ENCODE measurements at places on chromosomes 16 and 17.
A peak's percentile ranks its signal among the peaks of the same experiment; 100 is the strongest.

DNA sequence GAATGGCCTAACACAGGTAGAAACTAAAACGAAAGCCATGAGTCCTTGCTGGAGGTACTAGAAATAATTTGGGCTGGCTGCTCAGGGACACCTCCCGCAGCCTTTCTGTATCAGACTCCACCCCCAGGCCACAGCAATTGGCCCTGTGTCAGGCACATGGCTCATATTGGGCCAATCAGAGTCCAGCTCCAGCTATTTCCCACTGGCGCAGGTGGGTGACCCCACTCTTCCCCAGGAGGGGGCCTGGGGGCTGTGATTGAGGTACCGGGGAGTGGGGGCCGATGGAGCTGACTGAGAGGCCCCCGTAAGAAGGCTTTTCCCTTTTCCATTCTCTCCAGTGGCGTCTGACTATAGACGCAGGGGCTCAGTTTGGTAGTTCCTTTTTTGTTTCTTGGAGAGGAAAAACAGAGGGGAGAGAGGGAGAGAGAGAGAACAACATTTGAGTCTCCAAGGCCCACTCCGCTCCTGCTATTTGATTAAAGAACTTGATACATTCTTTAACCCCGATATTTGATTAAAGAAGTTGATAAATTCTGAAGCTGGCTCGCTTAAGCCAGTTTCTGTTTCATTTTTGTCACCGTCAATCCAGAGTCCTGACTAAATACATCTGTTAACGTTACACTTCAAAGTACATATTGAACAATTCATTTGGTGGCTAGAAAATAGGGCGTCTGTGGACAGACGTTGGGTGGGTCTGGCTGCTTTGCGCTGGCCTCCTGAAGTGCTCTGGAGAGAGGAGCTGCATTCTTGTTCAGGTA lies 26.3 kb downstream of the FOXL1 start:
- peak overlapping the region; percentile 63 for H3K27ac ChIP-seq
- peaks cover 16% of the 10 kb centered on the region for H3K27me3 ChIP-seq
- no peaks in the 10 kb centered on the region for H3K36me3 ChIP-seq
- peak overlapping the region; percentile 78 for H3K4me3 ChIP-seq
- peak; percentile 51 for DNase-seq

GRCh38 chr16:68275611-68276191 lies 11.4 kb downstream of the SLC7A6 start:
- H3K27me3 ChIP-seq: no peaks in the 10 kb centered on the region
- no peak for DNase-seq
- peak overlapping the region; percentile 67 for H3K4me3 ChIP-seq
- H3K27ac ChIP-seq: peak overlapping the region; percentile 86
- H3K36me3 ChIP-seq: peaks cover 41% of the 10 kb centered on the region

DNA sequence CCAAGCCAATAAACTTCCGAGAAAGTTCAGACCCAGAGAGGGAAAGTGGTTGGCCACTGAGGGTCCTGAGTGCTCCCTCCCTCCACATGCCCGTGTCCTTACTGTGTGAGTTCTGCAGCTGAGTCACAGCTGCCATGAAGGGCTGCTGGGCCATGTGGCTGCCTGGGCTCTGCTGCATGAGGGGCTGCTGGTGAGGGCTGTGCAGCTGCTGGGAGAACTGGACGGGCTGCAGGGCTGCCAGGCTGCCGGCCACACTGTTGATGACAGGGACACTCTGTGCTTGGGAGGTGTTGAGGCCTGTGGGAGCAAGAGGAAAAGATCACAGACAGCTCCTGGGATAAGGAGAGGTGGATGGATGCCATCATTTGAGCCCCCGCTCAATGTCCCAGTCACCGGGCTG lies 44.0 kb downstream of the HNF1B start:
- no peaks in the 10 kb centered on the region for H3K36me3 ChIP-seq
- H3K27me3 ChIP-seq: peaks cover 14% of the 10 kb centered on the region
- H3K27ac ChIP-seq: no peak overlapping the region
- H3K4me1 ChIP-seq: peaks cover 12% of the 10 kb centered on the region

- peaks cover 98% of the 10 kb centered on the region for H3K27me3 ChIP-seq
- peaks cover 2% of the 10 kb centered on the region for H3K36me3 ChIP-seq
- H3K4me1 ChIP-seq: peaks cover 34% of the 10 kb centered on the region
- peak within 1 kb of the TSS; percentile 56 for H3K27ac ChIP-seq
- peak within 1 kb of the TSS; percentile 61 for H3K4me3 ChIP-seq
These were observed at the start of gene PRAC2 for GRCh38 chr17:48722915-48723422. TSS of gene PRAC2 (plus strand) at chr17:48723185. CDS start at chr17:48724411, 1,226 bp downstream.

DNA sequence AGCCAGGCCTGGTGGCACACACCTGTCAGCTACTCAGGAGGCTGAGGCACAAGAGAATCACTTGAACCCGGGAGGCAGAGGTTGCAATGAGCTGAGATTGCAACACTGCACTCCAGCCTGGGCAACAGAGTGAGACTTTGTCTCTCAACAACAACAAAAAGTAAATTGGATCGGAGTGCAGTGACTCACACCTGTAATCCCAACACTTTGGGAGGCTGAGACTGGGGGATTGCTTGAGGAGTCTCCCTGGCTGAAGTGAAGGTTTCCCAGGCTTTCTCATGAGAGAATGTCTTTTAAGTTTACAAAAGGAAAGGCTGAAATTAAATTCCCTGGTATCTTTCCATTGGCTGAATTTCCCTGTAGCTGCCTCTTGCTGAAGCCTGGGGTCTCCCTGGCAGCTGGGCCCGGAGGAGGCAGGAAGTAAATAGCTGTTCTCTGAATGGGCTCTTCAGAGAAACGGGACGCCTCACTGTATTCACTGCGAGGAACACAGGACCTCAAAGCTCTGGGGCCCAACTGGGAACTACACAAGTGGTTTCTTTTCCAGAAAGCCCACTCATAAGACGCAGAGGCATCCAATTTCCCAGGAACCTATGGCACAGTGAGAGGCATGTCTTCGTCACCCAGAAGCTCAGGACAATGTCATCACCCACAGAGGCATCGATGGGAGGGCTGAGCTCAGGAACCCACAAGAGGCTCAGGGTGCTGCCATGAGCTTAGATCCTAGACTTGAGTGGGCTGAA lies 77.4 kb upstream of the SMURF2 start:
- H3K4me1 ChIP-seq: peaks cover 23% of the 10 kb centered on the region
- H3K36me3 ChIP-seq: no peaks in the 10 kb centered on the region
- no peak overlapping the region for H3K4me3 ChIP-seq
- DNase-seq: no peak
- H3K27ac ChIP-seq: peak overlapping the region; percentile 65
- no peaks in the 10 kb centered on the region for H3K27me3 ChIP-seq

DNA sequence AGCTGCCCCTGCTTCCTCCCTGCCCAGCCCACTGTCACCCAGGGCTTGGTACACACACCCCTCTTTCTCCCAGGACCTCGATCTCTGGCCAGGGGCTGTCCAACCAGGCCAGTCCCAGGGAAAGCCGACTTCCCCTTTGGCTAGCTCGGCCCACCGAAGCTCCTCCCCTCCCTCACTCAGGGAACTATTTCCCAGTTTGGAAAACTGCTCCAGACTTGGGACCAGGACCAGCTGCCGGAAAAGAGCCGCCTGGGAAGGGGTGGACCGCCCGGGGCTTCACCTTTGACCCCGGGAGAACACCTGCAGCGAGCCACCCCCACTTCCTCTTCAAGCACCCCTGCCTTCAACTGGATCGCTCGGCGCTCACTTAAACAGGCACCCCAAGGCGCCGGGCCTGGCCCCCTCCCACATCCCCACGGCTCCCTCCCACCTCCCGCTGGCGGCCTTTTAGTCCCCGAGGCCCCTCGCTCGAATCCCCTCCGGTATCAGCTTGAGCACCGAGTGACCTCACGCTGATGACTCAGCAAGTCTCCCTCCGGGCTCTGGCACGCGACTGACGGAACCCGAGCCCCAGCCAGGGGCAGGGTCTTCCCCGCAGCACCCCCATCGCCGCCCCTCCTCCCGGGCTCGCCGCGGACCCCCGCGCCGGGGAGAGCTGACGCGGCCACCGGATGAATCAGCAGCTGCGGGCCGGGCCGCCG lies 934 bp downstream of the MAFG start:
- H3K27ac ChIP-seq: peak overlapping the region; percentile 88
- no peaks in the 10 kb centered on the region for H3K36me3 ChIP-seq
- peaks cover 15% of the 10 kb centered on the region for H3K4me1 ChIP-seq
- H3K27me3 ChIP-seq: no peaks in the 10 kb centered on the region

GRCh38 chr16:79186196-79186595 lies 414.3 kb downstream of the MAF start:
- no peak for DNase-seq
- no peaks in the 10 kb centered on the region for H3K36me3 ChIP-seq
- peaks cover 8% of the 10 kb centered on the region for H3K4me1 ChIP-seq
- no peak overlapping the region for H3K27ac ChIP-seq
- peaks cover 5% of the 10 kb centered on the region for H3K27me3 ChIP-seq

- H3K27ac ChIP-seq: no peak overlapping the region
- no peaks in the 10 kb centered on the region for H3K36me3 ChIP-seq
- H3K4me3 ChIP-seq: no peak overlapping the region
These were observed 3.9 kb upstream of the COL1A1 start for GRCh38 chr17:50205111-50205962.

- DNase-seq: no peak
- H3K4me3 ChIP-seq: no peak overlapping the region
- no peaks in the 10 kb centered on the region for H3K4me1 ChIP-seq
- no peaks in the 10 kb centered on the region for H3K36me3 ChIP-seq
- H3K27ac ChIP-seq: no peak overlapping the region
- peaks cover 7% of the 10 kb centered on the region for H3K27me3 ChIP-seq
These were observed 46.8 kb downstream of the ZDHHC7 start for GRCh38 chr16:84964386-84965128.

DNA sequence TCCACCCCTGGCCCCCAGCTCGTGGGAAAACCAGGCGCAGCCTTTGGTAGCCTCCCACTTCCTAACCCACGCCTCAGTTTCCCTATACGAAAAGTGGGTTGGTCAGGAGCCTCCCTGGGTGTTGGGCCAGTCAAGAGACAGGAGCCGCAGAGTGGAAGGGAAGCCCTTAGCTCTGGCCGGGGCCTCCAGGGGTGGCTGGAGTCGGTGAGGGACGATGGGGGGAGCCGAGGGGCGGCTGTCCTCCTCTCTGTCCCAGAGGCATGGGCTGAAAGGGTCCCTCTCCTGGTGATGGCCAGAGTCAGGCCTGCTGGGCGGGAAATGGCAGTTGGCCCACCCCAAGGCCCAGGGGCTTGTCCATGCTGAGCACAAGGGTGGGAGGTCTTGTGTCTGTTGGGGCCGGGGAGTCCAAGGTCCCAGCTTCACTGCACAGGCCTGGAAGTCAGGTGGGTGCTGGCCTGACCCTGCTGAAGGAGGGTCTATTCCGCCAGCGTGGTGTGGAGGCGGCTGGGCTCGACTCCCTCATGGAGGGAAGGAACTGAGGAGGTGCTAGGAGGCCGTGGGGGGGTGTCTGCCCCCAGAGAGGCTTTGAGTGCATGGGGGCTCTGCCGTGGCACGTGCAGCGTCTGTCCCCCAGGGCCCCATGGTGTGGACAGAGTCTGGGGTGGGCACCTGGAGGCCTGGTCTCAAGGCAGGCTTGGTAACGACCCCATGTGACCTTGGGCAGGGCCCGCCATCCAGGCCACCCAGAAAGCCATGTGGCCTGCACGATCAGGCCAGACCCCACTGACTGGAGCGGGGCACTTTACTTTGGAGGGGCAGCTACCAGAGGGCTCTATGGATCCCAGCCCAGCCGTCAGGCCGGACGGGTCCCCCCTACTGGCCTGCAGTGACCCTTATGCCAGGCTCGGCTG lies 1.1 kb downstream of the SLC16A3 start:
- no peaks in the 10 kb centered on the region for H3K27me3 ChIP-seq
- peaks cover 3% of the 10 kb centered on the region for H3K36me3 ChIP-seq
- peak overlapping the region; percentile 97 for H3K4me3 ChIP-seq
- H3K27ac ChIP-seq: peak overlapping the region; percentile 88

GRCh38 chr17:82376042-82376730 lies 4.6 kb downstream of the UTS2R start:
- no peak overlapping the region for H3K27ac ChIP-seq
- DNase-seq: no peak
- peaks cover 1% of the 10 kb centered on the region for H3K4me1 ChIP-seq
- no peak overlapping the region for H3K4me3 ChIP-seq

- no peak overlapping the region for H3K27ac ChIP-seq
- no peak overlapping the region for H3K4me3 ChIP-seq
- DNase-seq: no peak
- peaks cover 6% of the 10 kb centered on the region for H3K4me1 ChIP-seq
These were observed 15.7 kb downstream of the TMIGD1 start for GRCh38 chr17:30318155-30318554.

GRCh38 chr16:58563775-58564174 lies 48.5 kb downstream of the SETD6 start:
- H3K4me1 ChIP-seq: peaks cover 2% of the 10 kb centered on the region
- H3K27me3 ChIP-seq: no peaks in the 10 kb centered on the region
- peaks cover 27% of the 10 kb centered on the region for H3K36me3 ChIP-seq
- H3K4me3 ChIP-seq: no peak overlapping the region
- no peak for DNase-seq

DNA sequence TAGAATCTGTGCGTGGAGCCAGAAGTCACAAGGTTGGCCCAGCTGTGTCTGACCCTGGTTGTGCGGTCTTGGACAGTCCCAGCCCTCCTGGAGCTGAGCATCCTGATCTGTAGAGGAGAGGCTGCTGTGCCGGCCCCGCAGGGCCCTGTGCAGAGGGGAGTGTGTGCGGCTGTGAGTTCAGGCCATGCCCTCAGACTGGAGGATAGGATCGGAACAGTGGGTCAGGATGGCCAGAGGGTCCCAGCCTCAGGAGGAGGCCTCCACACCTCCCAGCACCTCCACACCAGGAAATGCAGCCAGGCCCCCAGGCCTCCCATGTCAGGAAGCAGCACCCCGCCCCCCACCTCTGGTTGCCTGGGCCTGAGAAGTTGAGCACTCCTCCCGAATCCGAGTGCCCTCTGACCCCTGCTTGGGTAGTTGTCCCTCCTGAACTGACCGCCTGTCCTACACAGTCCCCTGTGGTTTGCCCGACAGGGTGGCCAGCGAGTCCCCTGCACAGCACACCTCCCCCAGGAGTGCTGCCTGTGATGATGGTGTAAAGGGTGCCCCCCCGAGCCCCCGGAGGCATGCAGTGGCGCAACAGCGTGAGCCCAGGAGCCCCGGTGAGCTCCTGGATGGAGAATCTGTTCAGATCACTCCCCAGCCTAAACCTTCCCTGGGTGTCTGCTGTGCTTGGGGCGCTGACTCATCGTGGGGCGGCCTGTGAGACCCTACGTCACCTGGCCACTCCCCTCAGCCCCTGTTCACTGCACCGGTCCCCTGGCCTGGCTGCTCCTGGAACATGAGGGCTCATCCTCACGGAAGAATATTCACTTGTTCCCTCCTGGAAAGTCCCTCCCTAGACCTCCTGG lies 285.2 kb downstream of the SEC14L1 start:
- peak overlapping the region; percentile 74 for H3K27ac ChIP-seq
- DNase-seq: no peak
- peaks cover 4% of the 10 kb centered on the region for H3K36me3 ChIP-seq
- H3K27me3 ChIP-seq: no peaks in the 10 kb centered on the region
- H3K4me1 ChIP-seq: peaks cover 55% of the 10 kb centered on the region
- peak overlapping the region; percentile 62 for H3K4me3 ChIP-seq

- H3K27me3 ChIP-seq: peaks cover 2% of the 10 kb centered on the region
- H3K36me3 ChIP-seq: no peaks in the 10 kb centered on the region
- no peaks in the 10 kb centered on the region for H3K4me1 ChIP-seq
- no peak overlapping the region for H3K27ac ChIP-seq
- no peak overlapping the region for H3K4me3 ChIP-seq
- peak; percentile 13 for DNase-seq
These were observed 50.7 kb upstream of the DOC2B start for GRCh38 chr17:231966-232807.

- no peak overlapping the region for H3K4me3 ChIP-seq
- H3K36me3 ChIP-seq: no peaks in the 10 kb centered on the region
- H3K4me1 ChIP-seq: no peaks in the 10 kb centered on the region
- DNase-seq: no peak
- peaks cover 4% of the 10 kb centered on the region for H3K27me3 ChIP-seq
These were observed 37.7 kb upstream of the MYH10 start for GRCh38 chr17:8668176-8668740.

Data from activated naive CD8-positive, alpha-beta T cell treated with anti-CD3 and anti-CD28 coated beads, Interleukin-2, amount 10 ng/mL, durations not matched to agents 7 days and 5 days (primary cell).